NCI-H524 treated with DMSO at 0.1 percent for 48 hours (cell line): ENCODE measurements at places on chromosomes 13 and 19.

GRCh38 chr19:45816236-45817009 lies 1.3 kb upstream of the RSPH6A start:
- no peak for DNase-seq

- DNase-seq, result no peak
These were observed 79.1 kb downstream of the ATP11A start for GRCh38 chr13:112768795-112769481.

DNA sequence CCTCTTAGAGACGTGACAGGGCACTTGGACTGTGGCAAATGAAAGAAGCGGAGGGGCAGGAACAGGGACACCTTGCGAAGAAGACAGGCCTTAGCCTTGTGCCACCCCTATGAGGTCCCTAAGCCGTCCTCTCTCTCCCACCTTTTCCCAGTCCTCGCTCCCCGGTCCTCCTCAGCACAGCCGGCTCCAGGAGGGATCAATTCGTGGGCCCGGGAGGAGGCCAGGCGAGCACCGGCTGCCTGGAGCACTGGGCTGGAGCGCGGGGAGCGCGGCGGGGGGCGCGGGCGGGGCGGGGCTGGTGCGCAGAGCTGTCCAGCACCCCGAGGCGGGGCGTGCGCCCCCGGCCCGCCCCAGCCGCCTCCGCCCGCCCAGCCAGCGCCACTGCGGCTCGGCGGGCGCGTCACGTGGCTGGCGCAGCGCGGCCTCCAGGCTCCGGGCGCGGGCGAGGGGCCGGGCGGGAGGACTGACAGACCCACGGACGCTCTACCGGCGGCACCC lies at the start of gene LRP3:
Gene LRP3 (plus strand): TSS at position 466 of the 498 bp plus-strand sequence. CDS start 456 bp downstream, outside the sequence.
- no peak for DNase-seq

DNA sequence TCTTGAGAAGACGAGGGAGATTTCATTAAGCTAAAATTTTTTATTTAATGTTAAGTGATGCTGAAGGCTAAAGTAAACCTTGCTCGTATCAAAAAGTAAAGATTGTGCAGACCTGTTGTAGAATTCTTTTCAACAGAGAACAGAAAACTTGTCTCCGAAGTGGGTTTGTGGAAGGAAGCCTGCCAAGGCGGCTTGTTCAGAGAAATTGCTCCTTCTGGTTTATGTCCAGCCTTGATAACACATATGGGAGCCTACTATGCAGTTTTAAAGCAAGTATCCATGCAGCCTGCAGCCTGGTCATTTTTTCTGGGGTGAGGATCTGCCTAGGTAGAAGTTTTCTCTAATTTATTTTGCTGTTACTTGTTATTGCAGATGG lies 1.4 kb downstream of the MLNR start:
- no peak for DNase-seq

GRCh38 chr19:35380450-35381124 lies 9.7 kb downstream of the GPR42 start:
- no peak for DNase-seq
